ENCODE measurements at places on chromosomes 3 and 15.

GRCh38 chr3:187002915-187003314 is 72.6 kb downstream of the ST6GAL1 start:
- H3K36me3 ChIP-seq: no peaks in the 10 kb centered on the region
- DNase-seq: no peak
- H3K4me3 ChIP-seq: no peak overlapping the region
- no peaks in the 10 kb centered on the region for H3K27me3 ChIP-seq
- H3K4me1 ChIP-seq: no peaks in the 10 kb centered on the region

DNA sequence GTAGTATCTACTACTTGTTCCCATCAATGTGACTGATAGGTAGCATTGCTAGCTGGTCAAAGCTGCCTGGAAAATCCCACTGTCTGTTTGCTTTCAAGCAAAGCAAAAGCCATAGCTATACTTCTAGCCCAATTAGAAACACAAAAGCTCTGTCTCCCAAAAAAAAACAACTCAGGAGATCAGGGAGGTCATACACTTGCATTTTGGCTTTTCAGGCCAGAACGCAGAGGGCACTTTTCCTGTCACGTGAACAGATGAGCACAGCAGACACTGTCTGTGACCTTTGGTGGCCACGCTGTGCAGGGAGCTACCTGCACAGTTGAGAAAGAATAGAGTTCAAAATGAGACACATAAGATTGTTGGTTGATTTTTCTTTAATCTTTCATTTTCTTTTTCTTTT is 441.7 kb upstream of the PDZRN3 start:
- no peak for DNase-seq
- H3K27me3 ChIP-seq: no peaks in the 10 kb centered on the region
- no peaks in the 10 kb centered on the region for H3K4me1 ChIP-seq
- H3K36me3 ChIP-seq: no peaks in the 10 kb centered on the region

DNA sequence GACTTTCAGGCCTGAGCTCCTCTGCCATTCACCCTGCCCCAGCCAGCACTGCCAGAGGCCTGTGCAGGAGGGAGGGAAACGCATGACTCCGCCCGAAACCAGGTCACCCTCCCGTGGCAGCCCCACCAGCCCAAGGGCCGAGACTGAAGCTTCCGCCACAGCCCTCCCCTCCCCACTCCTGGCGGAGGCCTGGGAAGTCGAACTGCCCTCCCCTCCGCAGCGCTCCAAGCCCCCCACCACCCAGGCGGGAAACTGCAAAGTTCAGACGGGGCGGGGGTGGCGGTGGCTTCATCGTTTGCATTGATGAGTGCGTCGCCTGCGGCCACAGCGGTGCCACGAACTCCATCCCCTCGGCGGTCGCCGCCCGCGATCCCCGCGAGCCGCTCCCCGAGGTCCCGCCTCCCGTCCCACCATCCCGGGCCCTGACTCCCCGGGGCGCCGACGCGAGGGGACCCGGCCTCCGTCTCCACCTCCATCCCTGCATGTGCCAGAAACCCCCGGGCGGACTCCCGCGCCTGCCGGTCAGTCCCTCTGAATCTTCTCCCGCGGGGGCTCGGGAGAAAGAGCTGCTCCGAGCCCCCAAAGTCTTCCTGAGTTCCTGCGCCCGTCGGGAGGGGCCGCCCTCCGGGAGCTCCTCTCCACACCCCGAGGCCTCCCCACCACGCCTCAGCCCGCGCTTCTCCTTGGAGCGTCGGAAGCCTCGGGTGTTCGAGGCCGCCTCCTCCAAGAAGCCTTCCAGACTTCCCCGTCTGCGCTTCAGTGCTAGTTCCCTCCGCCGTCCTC is 698 bp downstream of the MELTF start:
- peak overlapping the region; percentile 90 for H3K27ac ChIP-seq
- no peaks in the 10 kb centered on the region for H3K4me1 ChIP-seq
- no peaks in the 10 kb centered on the region for H3K36me3 ChIP-seq
- DNase-seq: no peak

GRCh38 chr3:116039651-116039985 is 405.7 kb downstream of the LSAMP start:
- no peaks in the 10 kb centered on the region for H3K27me3 ChIP-seq
- H3K4me3 ChIP-seq: no peak overlapping the region
- H3K36me3 ChIP-seq: no peaks in the 10 kb centered on the region
- no peak overlapping the region for H3K27ac ChIP-seq
- DNase-seq: no peak

All from uterus (tissue), 4 donors.